ENCODE measurements at places on chromosomes 11 and 22. TPM values are rescaled to one million over a fixed set of nuclear protein-coding genes. Genes with fewer than 3 reads are reported as not detected.

The SERPIND1 gene
- polyA plus RNA-seq, result 0.07 TPM

The OR8D1 gene
- polyA plus RNA-seq, result not detected

The BANF1 gene
- 159 TPM for polyA plus RNA-seq

The MYO7A gene
- not detected for polyA plus RNA-seq

The HBE1 gene
- polyA plus RNA-seq, result not detected

The P2RX6 gene
- polyA plus RNA-seq, result not detected

The NXPE4 gene
- not detected for polyA plus RNA-seq

The ACR gene
- polyA plus RNA-seq, result not detected
